ENCODE measurements at places on chromosomes 2 and 18.

DNA sequence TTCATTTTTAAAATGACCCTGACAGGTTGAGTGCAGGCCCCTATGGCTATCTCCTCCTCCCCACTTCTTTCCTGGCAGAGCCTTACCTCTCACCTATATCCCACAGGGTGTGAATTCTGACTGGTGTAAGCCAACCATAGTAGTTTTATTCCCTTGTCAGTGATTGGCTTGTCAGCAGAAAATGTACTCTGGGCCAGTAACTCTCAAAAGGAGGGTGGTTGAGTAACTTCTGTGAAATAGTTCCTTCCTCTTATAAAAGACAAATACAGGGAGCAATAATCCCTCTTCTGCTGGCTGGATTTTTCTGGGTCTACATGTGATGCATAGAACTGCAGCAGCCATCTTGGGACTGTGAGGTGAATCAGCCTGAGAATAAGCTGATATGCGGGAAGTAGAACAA lies 83.4 kb downstream of the RAPH1 start:
- DNase-seq = no peak

DNA sequence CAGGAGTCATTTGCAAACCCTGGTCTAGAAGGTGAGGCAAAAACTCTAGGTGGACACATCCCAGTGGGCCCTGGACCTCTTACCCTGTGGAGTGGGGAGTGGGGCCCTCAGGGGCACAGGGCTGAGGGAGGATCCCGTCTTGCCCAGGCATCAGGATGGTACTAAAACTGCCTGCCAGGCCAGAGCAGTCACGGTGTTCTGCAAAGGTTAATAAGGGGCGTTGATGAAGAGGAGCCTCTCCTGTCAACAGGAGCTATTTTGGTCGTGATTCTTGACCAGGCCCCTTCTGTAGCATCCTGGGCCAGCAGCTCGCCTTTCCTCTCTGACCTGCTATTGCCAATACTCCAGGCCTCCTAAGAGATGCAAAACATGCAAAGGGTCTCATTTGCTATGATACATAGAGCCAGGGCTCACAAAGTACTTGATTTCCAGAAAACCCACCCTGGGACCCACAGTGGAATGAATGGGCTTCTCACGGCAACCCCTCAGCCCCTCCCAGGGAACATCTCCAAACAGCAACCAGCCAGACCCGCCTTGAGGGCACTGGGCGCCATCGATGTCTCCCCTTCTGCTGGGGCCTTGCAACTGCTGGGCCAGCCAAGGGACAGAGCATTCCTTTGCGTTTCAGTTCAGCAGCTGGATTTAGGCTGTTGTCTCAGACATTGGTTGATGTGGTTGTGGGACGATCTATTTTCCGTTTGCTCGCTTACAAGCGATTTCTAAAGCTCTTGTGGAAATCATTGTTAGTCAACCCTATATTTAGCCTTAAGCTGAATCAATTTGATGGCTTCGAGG lies 111.1 kb downstream of the PDCL3 start:
- no peak for DNase-seq

DNA sequence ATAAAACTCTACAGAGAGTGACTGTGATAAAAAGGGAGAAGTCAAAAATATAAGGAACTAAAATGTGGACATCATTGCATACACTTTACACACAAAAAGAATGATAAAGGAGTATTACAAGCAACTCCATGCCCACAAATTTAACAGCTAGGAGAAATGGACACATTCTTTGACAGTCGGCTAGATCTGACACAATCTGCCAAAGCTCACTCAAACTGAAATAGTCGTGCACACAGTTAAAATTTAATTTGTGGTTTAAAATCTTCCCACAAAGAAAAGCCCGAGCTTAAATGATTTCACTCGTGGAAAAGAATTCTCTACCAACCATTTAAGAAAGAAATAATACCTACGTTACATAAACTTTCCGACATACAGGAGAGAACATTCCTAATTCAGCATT lies 132.4 kb downstream of the ZAP70 start:
- no peak for DNase-seq

DNA sequence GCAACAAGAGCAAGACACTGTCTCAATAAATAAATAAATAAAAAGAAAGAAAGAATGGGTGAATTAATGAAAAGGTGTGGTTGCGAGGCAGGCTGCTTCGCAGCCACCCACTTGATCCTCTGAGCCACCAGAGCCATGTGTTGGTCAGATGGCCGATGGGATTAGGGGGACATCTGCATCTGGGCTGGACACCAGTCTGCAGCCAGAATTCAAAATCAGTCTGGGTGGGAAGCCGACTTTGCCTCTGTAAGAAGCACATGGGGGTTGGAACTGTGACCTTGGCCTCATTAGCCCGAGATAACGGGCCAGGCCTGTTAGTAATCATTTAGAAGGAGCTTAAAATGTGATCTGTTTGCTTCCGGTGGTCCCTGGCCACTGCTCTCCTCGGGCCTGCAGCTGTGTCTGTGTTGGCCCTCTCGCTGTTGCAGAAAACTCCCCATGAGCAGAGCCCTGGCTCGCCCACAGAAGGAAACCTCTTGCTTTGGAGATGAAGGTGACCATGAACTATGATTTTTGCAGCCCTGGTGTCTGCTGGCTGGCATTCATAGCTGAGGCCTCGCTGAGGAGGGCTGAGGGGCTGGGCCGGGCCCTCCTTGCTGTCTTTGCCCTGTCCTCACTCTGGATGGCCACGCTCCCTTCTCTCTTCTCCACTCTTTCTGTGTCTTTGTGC lies 94.4 kb downstream of the DYSF start:
- DNase-seq = peak; percentile 12

GRCh38 chr2:240557808-240558207 lies at the start of gene ANKMY1:
Gene ANKMY1 (minus strand): TSS chr2:240557988. CDS start chr2:240557335, 653 bp downstream.
- DNase-seq = peak; percentile 49

- DNase-seq = no peak
Observed at GRCh38 chr2:76759634-76760366, 762.4 kb downstream of the LRRTM4 start.

GRCh38 chr2:200762127-200762526 lies 49.6 kb upstream of the BZW1 start:
- no peak for DNase-seq

GRCh38 chr2:145736871-145737270 lies 1217.0 kb upstream of the ZEB2 start:
- no peak for DNase-seq

GRCh38 chr2:186551323-186552050 lies 38.4 kb upstream of the ITGAV start:
- DNase-seq = no peak

GRCh38 chr2:135736546-135736945 lies 5.1 kb upstream of the UBXN4 start:
- DNase-seq = no peak

GRCh38 chr2:127504552-127505430 lies 21.5 kb downstream of the IWS1 start:
- no peak for DNase-seq

DNA sequence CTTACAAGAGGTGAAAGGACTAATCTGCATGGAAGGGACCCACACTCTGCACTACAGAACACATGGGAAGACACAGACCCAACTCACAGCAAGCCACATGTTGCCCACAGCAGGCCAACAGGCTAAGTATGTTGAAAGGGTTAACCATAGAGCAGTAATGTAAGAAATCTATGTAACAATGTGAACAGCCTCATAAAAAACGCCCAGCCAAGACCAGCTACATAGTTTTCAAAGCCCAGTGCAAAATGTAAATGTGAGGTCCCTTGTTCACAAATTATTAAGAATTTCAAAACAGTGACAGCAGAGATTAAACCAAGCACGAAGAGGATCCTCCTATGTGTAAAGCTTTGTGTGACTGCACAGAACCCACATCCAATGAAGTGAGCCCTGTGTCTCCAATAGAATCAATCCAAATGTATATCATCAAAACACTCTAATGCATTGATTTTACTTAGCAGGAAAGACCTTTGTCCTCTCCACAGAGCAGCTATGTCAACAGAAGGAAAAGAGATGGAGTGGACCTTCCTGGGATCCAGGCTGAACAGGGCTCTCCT lies 210.1 kb downstream of the AGPS start:
- DNase-seq = no peak

GRCh38 chr18:43620936-43621335 lies 343.6 kb upstream of the SYT4 start:
- DNase-seq = no peak

DNA sequence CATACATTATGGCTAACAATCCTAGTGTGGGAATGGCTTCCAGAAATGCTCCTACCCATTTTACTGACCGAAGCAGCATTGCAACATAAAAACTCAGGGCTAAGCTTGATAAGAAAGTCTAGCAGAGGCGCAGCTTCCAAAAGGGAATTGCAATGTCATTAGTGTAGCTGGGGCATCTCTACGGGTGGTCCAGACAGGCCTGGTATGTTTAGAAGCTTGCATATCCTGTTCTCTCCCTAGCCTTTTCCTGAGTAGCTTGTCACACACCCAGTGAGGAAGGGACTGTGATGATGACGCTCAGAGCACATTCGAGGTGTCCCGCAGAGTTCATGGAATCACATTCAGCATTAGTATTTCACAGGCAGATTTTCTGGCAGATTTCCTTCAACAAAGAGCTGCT lies 38.0 kb upstream of the COL5A2 start:
- DNase-seq = no peak

GRCh38 chr2:181468811-181469210 lies 11.6 kb downstream of the ITGA4 start:
- no peak for DNase-seq

GRCh38 chr2:106953236-106953635 lies 67.3 kb upstream of the ST6GAL2 start:
- DNase-seq = no peak

- DNase-seq = no peak
Observed at GRCh38 chr18:46756025-46756558, 761 bp downstream of the ST8SIA5 start.

DNA sequence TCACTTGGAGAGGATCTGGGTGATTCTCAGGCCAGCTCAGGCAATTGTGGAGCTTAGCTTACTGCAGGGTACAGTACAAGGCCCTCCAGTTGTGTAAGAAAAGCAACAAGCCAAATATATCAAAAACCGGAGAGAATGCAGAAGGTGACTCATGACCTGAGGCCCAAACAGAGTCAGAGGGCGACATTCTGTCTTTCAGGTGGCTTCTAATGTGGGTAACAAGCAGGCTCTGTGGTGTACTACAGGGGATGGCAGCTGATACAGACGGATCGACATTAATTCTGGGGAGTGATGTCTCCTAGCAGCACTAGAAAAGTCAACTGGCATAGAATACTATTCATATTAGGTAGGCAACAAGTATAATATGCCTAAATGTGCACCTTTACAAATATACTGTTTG lies 219.5 kb upstream of the SOX11 start:
- no peak for DNase-seq

DNA sequence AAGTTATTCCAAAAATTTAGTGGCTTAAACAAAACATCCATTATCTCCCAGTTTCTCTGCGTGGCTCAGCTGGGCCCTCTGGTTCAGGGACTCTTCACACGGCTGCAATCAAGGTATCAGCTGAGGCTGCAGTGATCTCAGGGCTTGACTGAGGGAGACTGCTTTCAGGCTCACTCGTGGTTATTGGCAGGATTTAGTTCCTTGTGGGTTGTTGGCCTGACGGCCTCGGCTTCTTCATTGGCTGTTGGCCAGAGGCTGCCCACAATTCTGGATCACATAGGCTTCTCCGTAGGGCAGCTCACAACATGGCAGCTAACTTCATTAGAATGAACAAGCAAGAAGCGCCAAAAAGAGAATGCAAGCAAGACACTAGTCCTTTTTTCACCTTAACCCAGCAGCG lies 90.1 kb downstream of the ABI2 start:
- no peak for DNase-seq

GRCh38 chr2:232502911-232503808 lies 15.5 kb upstream of the ECEL1 start:
- DNase-seq = no peak

DNA sequence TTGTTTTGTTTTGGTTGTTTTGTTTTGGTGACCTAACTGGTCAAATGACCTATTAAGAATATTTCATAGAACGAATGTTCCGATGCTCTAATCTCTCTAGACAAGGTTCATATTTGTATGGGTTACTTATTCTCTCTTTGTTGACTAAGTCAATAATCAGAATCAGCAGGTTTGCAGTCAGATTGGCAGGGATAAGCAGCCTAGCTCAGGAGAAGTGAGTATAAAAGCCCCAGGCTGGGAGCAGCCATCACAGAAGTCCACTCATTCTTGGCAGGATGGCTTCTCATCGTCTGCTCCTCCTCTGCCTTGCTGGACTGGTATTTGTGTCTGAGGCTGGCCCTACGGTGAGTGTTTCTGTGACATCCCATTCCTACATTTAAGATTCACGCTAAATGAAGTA lies at the start of gene TTR:
Gene TTR, plus strand, starts transcription at position 250 of the 400 bp plus-strand sequence. Its CDS starts 26 bp downstream, at position 276.
- DNase-seq = no peak

DNA sequence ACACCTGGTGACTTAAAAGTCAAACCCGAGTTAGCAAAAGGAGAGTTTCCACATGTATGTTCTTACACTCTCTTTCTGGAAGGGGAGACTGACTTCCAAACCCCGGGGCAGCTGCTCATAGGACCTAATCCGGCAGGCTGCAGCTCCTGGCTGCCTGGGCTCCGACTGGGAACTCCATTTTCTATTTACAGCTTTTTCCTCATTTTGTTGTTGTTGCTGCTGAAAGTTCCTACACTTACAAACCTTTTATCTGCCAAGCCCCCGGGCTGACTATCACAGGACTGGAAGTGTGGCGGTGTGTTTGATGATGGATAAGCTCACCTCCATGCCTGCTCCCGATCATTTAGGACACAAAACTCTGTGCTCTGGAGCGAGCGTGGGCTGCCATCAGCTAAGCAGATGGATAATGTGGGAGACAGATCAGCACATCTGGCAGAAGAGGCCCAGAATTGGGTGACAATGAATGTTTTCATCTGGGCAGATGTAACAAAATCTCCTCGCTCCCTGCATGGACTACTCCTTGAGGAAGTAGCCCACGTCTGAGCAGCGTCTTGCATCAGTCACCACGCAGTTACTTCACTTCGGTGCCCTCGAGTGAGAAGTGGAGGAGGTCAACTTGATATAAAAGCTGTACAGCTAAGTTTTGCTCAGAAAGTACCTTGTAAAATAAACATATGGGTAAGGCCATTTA lies 114.4 kb upstream of the COPS8 start:
- no peak for DNase-seq

DNA sequence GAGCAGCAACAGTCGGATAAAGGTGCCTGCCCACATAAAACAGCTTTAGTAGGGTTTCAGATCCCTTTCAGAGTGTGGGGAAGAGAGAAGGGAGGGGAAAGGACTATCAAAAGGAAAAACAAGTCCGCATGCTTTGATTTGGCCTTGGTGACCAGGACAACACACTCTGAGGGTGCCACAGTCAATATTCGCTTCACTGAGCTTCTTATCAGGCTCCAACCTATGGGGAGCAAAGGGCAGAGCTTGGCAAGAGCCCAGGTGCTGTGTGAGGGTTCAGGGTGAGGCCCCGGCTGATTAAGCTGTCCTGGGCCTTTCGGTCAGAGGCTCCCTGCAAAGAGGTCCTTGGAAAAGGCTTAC lies 237.4 kb upstream of the SMAD2 start:
- DNase-seq = no peak

- DNase-seq = no peak
Observed at GRCh38 chr2:197925204-197925603, 120.8 kb downstream of the PLCL1 start.

- peak; percentile 25 for DNase-seq
Observed at GRCh38 chr2:234955971-234956509, 4.2 kb downstream of the SH3BP4 start.

GRCh38 chr18:41703744-41704530 lies 251.1 kb upstream of the PIK3C3 start:
- DNase-seq = no peak
